EL (cell line): ENCODE measurements at places on chromosomes 11 and 22.
A peak's percentile ranks its signal among the peaks of the same experiment; 100 is the strongest.

- no peak for DNase-seq
Observed at GRCh38 chr11:69136471-69136870, 19.3 kb upstream of the SMIM38 start.

GRCh38 chr11:86624366-86624765 is 48.0 kb downstream of the ME3 start:
- no peak for DNase-seq

DNA sequence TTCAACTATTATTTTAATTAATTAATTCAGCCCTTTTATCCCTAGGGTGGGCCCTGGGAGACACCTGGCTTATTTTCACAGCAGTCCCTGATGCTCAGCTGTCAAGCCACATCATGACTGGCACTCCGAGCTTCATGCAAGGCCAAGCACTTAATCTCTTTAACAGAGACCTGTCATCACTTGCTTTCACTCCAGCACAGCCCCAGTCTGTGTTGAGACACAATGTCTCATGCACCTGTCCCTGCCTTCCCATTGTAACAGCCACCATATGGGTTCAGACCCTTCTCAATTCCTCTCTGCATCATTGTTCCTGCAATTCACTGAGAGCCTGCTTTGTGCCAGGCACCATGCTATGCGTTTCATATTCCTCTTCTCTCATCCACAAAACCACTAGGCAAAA is 222.2 kb upstream of the TENM4 start:
- DNase-seq, result no peak

GRCh38 chr11:111797145-111797581 is 31.0 kb upstream of the PPP2R1B start:
- peak; percentile 58 for DNase-seq

- no peak for DNase-seq
Observed at GRCh38 chr22:50673231-50674129, 857 bp downstream of the SHANK3 start.

- peak; percentile 32 for DNase-seq
Observed at GRCh38 chr11:79018371-79018849, 422.4 kb downstream of the TENM4 start.

DNA sequence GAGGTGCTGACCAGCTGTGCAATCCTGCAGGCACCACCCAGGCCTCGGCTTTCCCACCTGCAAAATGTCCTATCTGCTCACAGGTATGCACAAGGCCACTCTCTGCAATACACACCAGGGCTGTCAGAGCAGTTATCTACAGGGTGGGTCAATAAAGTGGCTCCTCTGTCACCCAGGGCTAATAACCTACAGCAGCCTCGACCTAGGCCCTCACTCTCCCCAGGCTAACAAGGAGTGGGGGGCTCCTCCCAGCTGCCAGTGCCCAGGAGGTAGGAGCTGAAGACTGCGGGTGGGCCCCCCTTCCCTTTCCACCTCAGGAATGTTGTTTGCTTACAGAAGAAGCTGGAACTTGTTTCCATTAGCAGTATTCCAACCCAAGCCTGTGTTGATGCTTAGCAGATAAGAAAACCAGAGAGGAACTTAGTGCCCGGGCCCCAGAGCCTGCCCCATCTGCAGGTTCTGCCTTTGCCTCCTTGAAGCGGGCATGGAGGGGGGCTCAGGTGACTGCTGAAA is 26.8 kb downstream of the MYH9 start:
- peak; percentile 52 for DNase-seq

DNA sequence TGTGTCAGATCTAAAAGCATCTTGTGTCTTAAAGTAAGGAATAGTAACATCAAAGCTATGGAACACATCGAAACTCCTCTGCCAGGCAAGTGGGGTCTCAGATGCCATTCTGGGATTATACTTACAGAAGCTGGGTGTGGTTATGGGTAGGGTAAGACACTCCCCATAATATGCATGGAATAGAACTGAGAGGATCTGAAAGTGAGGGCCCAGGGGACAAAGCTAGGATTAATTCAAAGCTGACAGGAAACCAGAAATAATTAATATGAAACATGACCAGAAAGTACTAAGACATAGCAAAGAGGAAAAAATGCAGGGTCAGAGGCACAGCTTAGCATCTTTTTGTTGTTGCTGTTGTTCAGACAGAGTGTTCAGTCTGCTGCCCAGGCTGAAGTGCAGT is 40.2 kb upstream of the EED start:
- DNase-seq, result no peak

- no peak for DNase-seq
Observed at GRCh38 chr11:133164986-133165385, 367.3 kb downstream of the OPCML start.

DNA sequence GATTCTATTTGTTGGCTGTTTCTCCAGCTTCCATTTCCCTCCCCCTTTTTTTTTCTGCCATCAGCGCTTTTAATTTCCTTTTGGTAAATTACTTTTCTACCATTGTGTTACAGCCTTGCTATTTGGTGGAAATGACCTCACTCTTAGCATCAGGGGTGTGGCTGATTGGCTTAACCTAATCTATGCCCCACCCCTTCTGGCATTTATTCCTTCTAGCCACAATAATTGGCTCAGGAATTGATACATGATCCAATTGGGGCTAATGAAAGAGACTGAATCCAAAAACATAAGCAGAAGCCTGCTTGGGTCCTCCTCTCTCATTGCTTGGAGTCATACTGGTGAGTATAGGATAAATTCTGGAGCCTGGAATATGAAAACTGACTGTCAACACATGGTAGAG is 402.4 kb upstream of the LRRC4C start:
- no peak for DNase-seq

GRCh38 chr11:514606-515005 is 7.6 kb upstream of the RNH1 start:
- no peak for DNase-seq

GRCh38 chr11:39777035-39777434 is 1682.4 kb downstream of the LRRC4C start:
- DNase-seq, result no peak

DNA sequence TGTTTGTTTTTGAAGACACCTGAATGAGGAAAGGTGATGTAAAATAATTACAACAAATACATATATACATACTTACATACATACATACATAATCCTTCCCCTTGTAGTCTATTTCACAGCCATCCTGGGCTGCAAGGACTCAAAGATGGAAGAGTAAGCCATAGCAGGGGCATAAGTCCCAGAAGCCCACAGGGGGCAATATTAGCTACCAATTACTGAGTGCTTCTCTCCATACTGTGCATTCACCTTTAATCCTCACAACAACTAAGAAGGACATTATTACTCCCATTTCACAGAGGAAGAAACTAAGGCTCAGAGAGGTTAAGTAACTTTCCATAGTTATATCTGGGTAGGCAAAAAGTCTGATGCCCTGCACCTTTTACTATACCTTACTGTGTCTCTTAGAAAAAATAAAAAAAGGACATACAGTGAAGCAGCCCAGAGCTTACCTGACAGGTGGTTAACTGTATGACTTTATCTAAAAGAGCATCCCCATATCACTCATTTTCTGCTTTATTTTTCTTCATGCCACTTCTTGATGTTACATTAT is 2.7 kb downstream of the SERGEF start:
- no peak for DNase-seq

DNA sequence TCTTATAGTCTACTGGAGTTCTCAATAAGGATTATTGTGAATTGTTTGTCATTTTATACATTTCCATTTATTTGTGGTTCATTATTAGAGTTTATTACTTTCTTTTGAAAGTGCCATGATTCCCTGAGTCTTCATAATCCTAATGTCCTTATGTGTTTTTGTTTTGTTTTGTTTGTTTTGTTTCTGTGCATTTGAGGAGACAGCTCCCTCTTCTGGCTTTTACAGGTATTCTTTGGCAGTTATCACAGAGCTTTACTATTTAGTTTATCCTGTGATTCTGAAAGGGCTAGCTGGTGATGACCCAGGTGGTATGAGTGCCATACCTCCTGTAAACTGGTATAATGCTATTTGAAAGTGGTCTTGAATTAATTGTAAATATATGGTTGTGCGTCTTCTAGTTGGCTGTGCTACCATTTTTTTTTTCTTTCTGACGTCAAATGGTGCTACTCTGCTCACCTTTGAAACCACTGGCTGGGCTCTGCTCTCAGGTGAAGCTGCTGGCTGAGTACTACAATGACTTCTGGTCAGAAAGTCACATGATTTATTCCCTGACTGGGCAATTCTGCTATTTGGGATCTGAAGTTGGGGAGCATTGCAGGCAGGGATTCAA is 751.2 kb downstream of the JRKL start:
- no peak for DNase-seq

- DNase-seq, result no peak
Observed at GRCh38 chr11:113493206-113493605, 18.0 kb upstream of the DRD2 start.

- DNase-seq, result peak; percentile 94
Observed at GRCh38 chr11:6693342-6694228, 10.4 kb upstream of the MRPL17 start.

GRCh38 chr22:42841444-42841843 is 15.6 kb downstream of the ARFGAP3 start:
- DNase-seq, result peak; percentile 76

- no peak for DNase-seq
Observed at GRCh38 chr22:45640291-45640940, 31.2 kb upstream of the ATXN10 start.

DNA sequence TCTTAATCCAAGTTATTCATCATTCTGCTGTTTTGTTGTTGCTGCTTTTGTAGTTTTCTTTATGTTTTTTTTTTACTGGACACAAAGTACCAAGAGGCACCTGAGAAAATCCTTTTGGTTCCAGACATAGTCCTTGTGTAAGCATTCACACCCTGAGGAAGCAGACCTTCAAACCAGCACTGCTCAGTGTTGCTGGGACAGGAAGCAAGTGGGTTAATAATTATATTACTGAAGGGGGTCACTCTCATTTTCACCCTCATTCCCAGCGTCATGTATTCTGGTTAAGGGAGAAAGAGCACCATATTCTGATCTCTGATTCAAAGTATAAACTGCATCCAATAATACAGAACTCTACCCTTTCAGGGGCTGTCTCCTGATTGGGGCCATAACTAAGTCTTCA is 5.9 kb upstream of the ALKBH3 start:
- no peak for DNase-seq

DNA sequence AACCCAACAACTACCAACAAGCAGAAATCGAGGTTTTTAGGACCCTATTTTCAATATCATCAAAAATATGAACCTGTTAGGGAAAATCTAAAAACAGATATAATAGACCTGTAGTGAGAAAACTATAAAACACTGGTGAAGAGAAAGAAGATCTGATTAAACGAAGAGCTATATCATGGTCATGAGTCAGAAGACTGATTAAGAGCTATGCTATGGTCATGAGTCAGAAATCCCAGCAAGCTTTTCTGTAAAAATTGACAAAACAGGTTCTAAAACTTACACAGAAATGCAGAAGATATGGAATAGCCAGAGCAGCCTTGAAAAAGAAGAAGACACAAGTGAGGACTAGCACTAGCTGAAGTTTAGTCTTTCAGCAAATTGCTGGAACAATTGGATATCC is 345.0 kb downstream of the TBC1D22A start:
- DNase-seq, result peak; percentile 78

GRCh38 chr22:32528984-32529982 is 54.7 kb downstream of the FBXO7 start:
- DNase-seq, result peak; percentile 84

DNA sequence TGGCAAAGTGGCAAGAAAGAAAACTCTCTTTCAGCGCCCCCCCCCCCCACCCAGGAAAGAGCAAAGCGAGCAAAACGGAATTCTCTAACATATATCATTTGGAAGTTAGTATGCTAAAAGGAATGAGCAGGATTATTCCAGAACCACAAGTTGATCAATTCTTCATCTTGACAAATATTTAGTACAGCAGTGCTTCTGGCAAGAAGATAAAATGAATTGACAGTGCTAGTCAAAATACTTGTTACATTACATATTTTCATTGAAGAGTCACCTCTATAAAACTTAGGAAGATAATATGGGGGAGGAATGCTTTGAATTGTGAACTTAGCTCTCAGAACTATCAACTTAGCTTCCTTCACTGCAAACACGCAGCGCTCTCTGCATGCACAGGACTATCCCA is 377.4 kb downstream of the DYNC2H1 start:
- DNase-seq, result peak; percentile 16

GRCh38 chr11:133936136-133936535 is 20.6 kb downstream of the IGSF9B start:
- DNase-seq, result no peak

- peak; percentile 93 for DNase-seq
Observed at GRCh38 chr11:76752321-76753143, 30.6 kb upstream of the TSKU start.

- DNase-seq, result no peak
Observed at GRCh38 chr22:30191040-30191701, 55.4 kb downstream of the LIF start.

DNA sequence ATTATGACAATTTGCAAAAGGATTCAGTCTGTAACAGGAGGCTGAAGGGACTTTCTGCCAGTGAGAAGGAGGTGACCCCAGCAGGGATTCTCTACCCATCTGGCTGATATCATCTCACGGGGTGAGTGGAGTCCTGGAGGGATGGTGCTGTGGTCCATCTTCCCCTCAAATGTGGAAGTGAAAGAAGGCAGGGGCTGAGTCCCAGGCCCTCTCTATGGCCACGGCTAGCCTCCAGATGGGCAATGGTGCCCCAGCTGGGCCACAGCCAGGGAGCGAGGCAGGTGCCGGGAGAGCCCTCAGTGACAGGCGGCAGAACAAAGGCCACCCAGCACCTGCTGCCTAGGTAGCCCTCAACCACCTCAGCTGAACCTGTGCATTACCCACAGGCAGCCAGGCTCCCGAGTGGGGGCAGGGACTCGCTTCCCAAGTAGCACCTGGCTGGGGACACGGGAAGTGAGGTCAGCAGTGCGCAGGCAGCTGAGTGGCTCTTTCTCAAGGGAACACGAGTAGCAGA is 6.7 kb downstream of the NECTIN1 start:
- DNase-seq, result no peak

DNA sequence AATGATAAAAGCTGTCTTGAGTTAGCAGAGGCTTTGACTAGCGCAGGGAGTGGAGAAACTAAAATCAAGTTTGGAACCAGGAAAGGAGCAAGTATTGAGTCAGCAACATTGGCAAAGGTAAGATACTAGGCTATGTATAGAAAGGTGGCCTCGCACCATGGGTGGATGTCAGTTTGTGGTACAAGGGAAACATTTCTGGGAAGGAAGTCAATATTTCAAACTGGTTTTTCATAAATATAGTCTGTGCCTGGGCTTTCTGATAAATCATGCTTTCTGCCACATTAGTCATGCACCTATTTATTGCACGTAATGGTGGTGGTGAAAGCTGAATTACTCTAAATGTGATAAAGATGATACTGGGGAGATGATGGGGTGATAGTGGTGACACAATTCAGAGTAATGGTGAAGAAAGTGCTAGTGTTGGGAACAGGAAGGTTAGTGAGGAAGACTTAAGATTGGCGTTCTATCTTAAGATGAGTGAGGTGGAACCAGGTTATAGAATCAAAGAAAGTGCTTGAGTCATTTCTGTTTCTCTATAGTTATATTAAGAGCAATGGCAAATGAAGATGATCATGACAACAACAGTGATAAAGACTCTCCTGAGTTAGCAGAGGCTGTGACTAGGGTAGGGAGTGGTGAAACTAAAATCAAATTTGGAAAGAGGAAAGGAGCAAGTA is 729.0 kb downstream of the FAM181B start:
- no peak for DNase-seq

GRCh38 chr11:111565114-111565720 is 24.7 kb downstream of the LAYN start:
- peak; percentile 74 for DNase-seq
